Caudate nucleus (tissue), 63 donors: ENCODE measurements at places on chromosomes 3 and 15.

GRCh38 chr3:15797642-15798303 lies at the start of gene ANKRD28:
ANKRD28 (minus strand) TSS chr3:15797979; CDS start chr3:15796521, 1,458 bp downstream.
- DNase-seq: no peak

DNA sequence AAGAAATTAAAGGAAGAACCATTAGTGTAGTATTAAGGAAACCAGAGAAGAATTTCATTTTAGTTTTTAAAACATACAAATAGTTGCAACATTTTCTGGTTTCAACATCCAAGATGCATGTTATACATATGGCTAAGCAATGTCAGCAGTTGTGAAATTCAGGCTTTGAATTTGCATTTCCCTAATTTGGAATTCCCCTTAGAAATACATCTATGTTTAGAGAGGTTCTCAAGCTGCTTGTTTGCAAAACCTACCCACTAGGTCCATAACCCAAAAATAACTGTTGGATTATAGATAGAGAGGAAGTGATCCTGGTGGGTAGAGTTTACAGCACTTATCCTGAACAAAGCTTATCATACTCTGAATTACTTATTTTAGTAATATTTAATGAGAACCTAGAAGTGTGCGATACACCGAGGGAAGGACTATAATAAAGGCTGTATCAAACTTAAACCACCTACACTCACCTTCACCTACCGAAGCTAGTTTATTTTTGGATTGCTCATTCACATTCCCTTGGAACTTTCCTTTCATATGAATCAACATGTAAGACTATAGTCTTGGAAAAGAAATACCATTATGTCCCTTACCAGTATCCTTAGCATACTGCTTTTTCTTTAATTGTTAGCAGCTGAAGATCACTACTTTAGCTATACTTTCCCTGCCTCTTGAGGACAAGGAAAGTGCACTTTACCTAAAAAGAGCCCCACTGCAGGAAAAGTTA lies 60.6 kb downstream of the CHAC1 start:
- no peak for DNase-seq

DNA sequence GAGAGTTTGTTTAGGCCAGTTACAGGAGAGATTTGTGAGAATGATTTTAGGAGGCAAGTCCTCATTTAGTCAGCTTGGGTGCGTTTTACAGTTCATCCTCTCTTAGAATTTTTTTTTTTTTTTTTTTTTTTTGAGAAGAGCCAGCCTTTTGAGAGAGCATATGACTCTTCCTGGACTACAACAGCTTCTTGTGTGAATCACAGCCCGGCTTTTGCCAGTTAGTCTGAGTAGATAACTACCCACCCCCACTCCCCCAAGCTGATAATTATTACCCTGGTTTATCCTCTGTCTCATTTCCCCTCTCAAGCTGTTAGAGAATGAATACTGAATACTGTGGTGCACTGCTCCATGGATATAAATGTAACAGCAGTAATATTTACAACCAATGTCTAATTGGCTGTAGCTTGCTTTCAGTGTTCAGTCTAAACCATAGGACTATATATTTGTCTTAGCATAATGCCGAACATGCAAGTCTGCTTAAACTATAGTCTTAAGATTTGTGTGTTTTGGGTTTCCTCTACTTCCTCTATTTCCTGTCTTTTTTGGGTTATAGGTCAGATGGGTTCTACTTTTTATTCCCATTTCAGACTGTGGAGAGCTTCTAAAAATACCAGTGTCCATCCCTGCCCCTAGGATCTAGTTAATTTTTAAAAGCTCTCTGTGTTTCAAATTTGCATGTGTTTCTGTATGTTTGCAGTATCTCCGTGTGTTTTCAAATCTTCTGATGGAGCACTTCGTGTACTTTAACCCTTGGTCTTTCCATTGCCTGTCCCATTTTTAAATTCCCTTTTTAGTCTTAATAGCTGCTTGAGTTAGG lies 8.0 kb downstream of the CHD2 start:
- DNase-seq: no peak

- DNase-seq: no peak
Measured at GRCh38 chr15:75431682-75432081, 19.8 kb downstream of the SIN3A start.

DNA sequence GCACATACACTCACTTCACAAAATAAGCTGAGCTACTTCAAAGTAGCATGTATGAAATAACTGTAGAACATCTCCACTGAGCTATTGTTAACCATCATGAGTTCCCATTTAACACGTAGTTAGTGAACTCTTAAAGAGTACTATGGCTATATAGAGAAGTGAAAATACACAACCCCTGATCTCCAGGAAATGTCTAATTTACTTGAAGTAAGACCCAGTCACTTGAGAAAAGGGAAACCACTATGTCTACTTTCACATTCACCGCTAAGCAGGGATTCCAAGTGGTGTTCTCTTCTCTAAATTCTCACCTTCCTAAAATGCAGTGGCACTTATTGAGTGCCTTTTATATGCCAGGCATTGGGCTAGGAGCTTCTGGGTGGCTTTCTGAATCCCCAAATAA lies 35.0 kb upstream of the COLQ start:
- no peak for DNase-seq

DNA sequence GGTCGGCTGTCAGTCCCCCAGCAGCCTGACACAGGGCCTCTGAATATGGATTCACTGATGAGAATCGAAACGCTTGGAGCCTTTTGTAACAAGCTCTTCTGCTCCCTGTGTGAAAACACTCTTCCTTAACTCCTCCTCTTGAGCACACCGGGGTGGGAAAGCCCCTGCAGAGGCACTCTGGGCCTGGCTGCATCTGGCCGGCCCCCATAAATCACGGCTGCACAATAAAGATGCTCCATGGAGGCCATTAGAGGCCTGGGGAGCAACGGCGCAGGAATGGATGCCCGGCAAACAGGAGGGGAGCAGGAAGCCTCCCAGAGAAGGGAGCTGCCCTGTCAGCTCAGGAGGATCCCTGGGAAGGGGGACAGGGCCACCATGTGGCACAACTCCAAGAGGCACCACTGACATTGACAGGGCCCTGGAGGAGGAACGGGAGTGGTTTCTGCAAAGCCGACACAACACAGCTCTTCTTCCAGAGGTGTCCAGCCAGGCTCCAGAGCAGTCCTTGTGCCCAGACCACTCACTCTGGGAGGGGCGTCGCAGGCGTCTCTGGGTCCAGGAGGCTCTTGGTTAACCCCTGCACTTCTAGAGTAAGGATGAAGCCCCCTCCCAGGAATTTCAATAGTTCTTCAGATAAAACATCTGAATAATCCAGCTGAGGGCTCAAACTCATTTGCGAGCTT lies 509.3 kb upstream of the PPP2R3A start:
- DNase-seq: no peak

- no peak for DNase-seq
Measured at GRCh38 chr3:71056327-71056726, 527.2 kb downstream of the FOXP1 start.

DNA sequence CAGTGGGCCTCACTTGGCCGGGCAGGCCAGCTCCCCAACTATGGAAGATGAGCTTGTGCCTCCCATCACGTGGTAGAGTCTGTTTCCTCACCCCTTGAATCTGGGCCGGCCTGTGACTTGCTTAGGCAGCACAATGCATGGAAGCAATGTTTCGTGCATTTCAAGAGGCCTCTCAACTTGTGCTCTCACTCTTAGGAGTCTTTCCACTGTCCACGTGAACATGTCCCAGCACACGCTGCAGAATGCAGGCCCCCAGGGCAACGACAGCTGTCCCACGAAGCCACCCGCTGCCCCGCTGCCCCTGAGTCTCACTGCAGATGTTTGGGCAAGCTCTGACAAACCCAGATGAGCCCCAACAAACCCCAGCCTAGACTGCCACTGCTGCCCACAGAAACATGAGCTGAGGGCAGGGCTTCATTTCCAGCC lies 27.2 kb upstream of the SLC41A3 start:
- DNase-seq: no peak

- DNase-seq: peak; percentile 70
Measured at GRCh38 chr15:88274553-88275460, 18.3 kb upstream of the NTRK3 start.

DNA sequence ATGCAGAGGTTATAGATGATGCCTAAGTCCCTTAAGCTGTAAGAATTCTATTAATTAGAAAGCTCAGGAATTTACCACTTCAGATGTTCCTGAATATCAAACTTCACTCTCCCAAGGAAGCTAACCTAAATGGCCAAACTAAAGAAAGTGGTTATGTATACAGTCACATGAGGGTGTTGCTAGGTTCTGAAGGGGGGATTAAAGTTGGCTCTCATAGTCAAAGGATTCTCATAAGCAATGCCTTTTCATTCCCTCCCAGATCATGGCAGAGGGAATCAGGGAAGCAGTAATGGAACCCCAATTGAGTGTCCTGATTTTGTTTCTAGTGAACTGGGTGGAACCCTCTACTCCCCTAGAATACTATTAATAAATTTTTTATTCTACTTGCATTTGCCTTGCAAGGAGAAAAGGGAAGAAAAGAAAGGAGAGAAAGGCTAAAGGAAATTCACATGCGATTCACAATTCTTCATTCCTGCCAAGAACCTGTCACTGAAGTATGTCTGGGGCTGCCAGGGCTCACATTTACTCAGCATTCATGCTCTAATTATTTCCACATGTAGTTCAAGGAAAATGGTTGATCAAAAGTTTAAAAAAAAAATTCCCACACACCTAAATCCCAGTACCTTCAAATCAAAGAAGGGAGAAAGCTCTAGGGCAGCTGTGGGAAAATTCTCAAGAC lies 25.1 kb downstream of the FSTL1 start:
- DNase-seq: no peak

DNA sequence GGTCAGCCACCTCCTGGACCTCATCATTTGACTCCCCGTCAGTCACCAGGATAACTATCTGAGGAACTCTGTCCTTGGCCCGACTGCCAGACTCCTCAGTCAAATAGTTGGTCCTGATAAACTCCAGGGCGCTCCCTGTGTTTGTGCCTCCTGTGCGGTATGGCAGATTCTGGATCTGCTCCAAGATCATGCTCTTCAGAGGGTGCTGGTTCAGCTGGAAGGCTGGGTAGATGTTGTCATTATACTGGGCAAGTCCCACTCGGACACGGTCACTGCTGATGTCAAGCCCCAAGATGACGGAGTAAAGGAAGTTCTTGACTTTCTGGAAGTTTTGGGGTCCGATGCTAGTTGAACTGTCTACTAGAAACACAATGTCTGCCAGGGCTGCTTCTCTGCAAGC lies 31.1 kb upstream of the CAPN7 start:
- no peak for DNase-seq

DNA sequence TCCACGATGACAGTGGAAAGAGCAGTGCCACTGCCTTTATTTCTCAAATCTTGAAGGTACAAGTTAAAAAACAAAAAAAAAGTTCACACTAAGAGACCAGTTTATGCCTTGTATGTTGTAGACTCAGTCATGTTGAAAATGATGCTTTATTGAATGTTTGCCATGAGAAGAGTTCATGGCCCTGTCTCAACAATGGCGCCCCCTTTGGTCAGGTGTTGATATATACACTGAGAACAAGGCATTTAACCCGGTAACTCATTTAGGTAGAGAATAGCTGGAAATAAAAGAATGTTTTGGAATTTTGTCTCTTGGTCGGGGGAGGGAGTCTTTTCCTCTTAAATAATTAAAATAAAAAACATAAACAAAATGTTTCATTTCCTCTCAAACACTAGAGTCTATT lies 145.6 kb upstream of the SLC2A2 start:
- no peak for DNase-seq

DNA sequence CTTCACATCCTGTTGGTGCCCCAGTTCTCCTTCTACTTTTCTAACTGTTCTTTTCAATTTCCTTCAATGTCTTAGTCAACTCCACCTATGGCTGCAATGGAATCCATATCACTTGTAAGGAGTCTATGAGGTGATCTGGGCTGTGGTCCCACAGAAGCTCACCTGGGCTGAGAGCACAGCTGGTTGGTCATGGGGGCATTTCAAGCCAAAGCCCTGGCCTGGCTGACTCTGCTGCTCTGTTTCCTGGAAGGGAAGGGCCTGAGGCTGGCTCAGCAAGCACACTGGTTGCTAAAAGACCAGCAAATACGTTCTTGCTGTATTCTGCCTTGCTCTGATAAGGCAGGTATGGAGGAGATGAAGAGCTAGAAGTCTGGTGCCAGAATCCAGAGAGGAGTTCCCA lies 29.0 kb downstream of the AMOTL2 start:
- DNase-seq: no peak

DNA sequence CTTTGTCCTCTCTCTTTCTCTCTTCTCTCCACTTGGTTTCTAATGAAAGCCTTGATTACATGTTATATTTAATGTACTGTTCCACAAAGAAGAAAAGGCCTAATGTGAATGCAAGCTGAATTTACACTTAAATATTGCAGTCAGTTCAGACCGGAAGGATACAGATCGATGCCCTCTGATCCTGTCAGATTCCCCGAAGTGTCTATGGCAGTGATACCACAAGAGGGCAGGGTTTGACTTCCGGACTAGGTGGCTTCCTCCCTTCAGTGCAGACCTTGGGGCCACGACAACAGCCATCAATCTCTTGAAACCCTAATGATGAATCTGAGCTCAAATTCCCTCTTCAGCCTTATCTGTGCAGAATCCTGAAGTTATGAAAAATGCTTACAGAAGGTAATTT lies 29.5 kb downstream of the AGTR1 start:
- peak; percentile 48 for DNase-seq

DNA sequence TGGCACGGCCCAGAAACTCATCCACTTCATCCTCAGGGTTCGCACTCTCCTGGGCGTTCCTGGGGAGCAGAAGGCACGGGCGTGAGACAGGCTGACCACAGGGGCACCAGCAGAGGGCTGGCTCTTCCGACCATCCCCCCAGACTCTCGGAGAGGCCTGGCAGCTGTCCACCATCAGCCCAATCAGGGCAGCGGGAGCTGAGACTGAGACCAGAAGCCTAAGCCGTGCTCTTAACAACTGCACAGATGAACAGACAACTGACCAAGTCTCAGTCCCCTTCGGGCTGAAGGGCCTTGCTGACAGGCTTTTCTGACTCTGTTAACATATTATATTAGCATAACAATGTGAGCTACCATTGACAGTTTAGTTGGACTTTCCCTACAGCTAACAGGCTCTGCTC lies 118.0 kb downstream of the SEC22A start:
- DNase-seq: no peak

GRCh38 chr3:14444380-14444779 lies 42.0 kb downstream of the SLC6A6 start:
- no peak for DNase-seq

GRCh38 chr15:50344006-50344464 lies 11.0 kb downstream of the GABPB1 start:
- no peak for DNase-seq

GRCh38 chr3:12681089-12681942 lies 17.4 kb upstream of the RAF1 start:
- no peak for DNase-seq

DNA sequence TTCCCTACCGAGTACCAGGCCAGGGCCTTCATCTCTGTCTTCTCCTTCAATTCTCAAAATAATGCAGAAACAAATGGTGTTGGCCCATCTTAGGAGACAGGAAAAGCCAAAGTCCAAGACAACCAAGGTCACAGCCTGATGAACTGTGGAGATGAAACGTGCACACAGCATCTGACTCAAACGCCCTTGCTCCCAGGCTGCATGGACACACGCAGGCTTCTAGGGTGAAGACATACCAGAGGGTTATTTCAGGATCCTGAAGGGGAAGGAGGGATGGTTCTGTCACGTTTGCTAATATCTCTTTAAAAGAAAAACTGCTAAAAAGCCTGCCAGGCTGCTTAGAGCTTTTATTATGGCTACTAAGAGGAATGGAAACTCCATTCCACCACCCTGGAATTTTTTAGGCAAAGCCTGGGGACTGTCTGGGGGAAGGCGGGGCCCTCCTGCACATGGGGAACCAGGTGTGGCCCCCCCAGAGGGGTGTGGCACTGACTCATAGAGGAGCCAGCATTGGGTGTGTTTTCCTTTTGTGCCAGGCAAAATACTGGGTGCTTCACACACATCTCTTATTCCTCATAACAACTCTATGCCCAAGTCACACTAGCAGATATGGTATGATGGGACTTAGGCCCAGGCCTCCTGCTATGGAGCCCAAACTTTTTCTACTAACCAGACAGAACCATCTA lies 62.9 kb downstream of the UMPS start:
- DNase-seq: no peak
